Left lung (tissue), 14 donors: ENCODE measurements at places on chromosomes 16 and 17. TPM values are rescaled to one million over a fixed set of nuclear protein-coding genes. Genes with fewer than 3 reads are reported as not detected.

The AXIN1 gene
- 18.2 TPM for polyA plus RNA-seq

The PIK3R5 gene
- polyA plus RNA-seq = 2.1 TPM

The KRTAP4-6 gene
- not detected for polyA plus RNA-seq

The NKD1 gene
- 46.9 TPM for polyA plus RNA-seq

DNA sequence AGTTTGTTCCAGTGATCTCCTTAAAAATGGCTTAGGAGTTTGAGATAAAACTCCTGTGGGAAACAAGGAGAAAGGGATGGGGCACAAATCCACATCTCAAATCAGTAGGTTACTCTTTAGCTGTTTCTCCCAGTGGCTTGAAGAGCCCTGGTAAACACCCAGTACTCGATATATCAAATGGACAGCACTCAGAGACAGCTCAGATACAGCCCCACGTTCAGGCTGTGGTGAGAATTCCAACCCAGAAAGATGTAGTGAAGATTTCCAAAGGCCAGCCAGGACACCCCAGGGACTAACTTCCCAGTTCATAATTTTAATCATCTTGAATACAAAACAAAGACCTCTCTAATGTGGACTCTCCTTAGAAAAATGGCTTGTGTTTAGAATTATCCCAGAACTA is 6.4 kb upstream of the VEZF1 start:
- DNase-seq = no peak

GRCh38 chr17:80253631-80254395 is 6.8 kb upstream of the RNF213 start:
- DNase-seq = no peak
